ENCODE measurements at places on chromosomes 2 and 18.
A peak's percentile ranks its signal among the peaks of the same experiment; 100 is the strongest.

DNA sequence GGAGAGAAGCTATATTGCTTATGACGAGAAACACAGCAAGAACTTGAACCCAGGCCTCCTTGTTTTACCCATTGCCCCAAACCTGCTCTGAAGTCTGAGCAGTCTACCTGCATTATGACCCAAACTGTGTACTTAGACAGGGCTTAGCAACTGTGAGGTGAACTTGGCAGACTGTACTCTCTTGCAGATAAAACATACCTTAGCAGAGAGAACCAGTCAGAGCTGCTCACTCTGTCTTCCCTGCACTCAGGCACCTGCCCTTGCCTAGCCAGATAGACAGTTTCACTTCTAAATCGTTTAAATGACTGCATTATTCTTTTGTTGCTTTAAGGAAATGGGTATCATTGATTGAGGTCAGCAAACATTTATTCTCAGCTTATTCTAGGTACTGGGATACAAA lies 20.3 kb downstream of the ITPRID2 start:
- no peak for DNase-seq

DNA sequence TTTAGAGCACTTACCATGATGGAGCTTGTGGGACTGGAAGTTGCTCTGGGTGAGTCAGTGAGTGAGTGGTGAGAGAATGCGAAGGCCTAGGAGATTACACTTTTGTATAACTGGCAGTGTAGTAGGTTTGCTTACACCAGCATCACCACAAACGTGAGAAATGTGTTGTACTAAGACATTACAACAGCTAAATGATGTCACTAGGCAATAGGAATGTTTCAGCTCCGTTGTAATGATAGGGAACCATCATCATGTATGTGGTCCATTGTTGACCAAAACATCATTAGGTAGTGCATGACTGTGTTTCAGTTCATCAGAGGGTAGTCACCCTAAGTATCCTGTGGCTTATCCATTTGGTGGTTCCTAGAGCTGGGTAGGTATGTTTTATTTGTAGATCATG lies 11.9 kb downstream of the ZNF407 start:
- DNase-seq: no peak

GRCh38 chr2:120896901-120897300 lies 161.2 kb downstream of the GLI2 start:
- no peak for DNase-seq

DNA sequence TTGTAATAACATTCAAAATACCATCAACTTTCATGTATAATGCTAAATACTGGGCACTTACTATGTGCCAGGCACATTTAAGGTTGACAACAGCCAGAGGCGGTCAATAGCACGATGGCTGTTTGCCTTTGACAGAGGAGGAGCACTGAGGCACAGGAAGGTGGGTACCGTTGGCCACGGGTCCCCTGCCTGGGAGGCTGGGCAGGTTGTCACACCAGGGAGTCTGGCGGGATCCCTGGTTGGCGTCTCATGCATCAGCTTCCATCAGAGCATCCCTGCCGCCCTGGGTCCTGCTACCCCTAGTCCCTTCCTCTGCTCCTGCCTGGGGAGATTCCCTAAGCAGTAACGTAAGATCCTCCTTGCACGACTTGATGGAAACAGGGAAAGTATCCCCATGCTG lies 19.4 kb downstream of the ALLC start:
- DNase-seq: no peak

- DNase-seq: peak; percentile 32
Observed at GRCh38 chr2:61620244-61621159, 82.3 kb upstream of the XPO1 start.

DNA sequence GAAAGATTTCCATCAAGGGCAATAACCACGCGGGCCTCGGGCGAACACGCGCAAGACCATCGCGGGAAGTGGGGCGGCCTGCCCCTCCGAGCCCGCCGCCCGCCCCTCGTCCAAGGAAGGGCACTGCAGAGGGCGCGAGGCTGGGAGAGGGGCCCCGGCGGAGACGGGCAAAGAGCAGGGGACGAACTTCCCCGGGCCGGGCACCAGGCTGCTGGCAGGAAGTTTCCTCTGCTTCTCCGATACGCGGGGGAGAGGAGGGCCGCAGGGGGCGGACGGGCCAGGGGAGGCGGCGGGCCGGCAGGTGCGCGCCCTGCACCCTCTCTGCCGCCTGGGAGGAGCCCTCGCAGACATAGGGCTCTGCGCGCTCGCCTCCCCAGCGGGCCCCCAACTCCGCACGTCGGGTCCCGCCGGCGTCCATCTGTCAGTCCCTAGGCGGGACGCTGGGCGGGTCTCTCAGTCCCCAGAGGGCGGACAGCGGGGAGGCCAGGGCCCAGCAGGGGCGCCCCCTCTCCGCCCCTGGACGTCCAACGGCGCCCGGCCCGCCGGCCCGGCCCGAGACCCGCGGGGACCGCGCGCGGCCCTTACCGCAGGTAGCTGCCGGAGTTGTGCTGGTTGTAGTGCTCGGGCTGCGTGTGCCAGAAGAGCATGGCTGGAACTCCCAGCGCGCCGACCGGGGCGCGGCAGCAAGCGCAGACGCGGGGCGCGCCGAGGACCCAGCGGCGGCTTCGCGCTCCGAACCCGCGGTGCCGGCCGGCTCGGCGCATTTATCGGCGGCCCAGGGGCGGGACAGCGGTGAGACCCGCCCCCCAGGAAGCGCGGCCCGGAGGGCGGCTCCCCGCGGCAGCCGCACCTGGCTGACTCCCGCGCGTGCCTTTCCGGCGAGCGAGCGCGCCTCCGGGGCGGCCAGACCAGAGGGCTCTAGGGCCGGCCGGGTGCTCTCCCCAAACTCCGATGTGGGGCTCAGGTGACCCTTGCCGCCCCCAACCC lies at the start of gene TFCP2L1:
Gene TFCP2L1 (minus strand): TSS at position 740 of the 987 bp plus-strand sequence. CDS start 93 bp downstream, at position 647.
- DNase-seq: no peak

GRCh38 chr18:9133225-9133624 lies 3.4 kb upstream of the ANKRD12 start:
- no peak for DNase-seq

- DNase-seq: no peak
Observed at GRCh38 chr2:51795248-51795888, 763.4 kb upstream of the NRXN1 start.

GRCh38 chr2:125405816-125406215 lies 1250.1 kb upstream of the GYPC start:
- DNase-seq: no peak

GRCh38 chr2:16430846-16431245 lies 234.8 kb downstream of the CYRIA start:
- DNase-seq: no peak

DNA sequence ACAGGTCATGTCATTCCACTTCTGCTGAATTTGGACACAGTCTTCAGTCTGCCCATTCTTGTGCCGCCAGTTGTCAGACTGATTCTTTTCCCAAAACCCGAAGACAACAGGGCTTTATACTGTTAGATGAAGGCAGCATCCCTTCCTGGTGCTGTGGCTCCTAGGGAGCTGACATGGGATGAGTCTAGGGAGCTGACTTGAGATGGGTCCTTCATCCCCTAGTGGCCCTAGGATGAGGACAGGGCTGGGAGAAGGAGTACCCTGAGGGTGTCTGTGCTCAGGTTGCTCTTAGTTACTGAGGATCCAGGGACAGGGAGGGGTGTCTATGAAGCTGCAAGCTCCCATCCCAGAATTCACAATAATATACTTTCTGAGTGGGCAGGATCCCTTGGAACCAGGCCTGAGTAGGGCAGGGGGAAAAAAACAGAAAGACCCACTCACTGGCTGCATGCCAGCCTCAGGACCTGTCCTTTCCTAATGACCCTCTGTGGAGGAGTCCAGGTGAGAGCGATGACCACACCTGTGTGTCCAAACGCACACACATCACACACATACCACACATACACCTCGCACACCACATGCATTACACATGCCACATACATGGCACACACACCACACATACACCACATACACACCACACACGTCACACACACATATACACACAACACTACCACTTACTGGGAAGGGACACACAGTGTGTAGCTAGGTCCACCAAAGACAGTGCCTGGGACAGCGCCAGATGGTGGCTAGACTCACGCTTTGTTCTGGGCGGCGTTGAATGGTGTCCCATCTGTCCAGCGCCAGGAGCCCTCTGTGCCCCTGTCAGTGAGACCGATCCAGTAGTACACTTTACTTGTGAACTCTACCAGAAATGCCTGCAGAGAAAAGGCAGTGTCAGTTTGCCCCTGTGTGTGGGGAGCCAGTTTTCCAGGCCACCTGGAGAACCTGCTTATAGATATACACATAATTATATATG lies 11.1 kb downstream of the CLEC4F start:
- no peak for DNase-seq

GRCh38 chr2:17475286-17475685 lies 43.0 kb downstream of the RAD51AP2 start:
- no peak for DNase-seq

DNA sequence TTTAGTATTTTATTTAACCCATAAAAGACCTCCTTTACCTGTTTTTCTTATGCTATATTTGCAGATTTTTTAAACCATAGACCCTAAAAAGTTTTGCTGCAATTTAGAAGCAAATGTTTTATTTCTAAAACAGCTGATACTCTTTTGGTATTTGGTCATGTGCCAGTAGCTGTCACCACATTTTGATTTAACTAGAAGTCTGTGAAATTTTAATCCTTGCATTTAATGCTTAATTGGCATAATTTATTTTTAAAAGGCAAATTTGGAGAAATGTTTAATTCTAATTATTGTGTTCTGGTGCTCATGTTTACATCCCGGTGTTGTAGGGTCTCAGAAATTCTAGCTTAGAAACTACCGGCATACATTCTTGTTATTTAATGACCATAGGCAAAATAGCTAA lies 111.8 kb downstream of the TTC27 start:
- DNase-seq: no peak

DNA sequence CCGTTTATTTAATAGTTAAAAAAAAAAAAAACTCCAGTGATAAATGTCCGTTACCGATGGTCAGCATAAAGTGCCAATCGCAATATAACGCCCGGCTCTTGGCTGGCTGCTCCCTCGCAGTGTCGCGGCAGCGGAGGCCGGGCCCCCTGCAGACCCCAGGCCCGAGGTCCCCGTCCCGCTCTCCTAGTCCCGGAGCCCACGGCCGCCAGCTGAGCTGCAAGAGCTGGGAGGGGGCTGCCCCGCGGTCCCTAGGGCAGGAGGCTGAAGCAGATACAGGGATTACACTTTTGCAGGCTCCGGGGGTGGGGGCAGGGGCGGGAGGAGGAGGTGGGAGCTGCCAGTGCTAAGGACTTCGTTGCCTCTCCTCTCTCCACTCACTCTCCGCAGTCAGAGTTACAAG lies 6.9 kb downstream of the OSR1 start:
- no peak for DNase-seq

DNA sequence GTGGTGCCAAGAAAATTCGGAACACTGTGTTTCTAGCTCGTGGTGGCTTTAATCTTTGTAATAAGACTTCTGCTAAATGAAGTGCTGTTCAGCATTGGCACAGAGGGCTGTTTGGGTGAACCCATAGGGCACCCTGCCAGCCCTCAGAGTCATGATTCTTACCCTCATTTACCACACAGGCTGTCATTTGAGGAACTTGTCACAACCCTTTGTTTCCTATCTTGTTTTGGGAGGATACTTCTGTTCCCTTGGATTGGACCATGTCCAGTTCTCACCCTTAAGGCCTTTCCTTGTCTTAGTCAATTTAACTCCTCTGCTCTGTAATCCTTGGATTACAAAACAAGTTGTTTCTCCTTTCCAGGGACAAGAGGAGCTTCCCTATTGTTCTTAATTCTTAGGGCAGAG lies 225.7 kb downstream of the MTX2 start:
- no peak for DNase-seq

GRCh38 chr2:190535586-190535985 lies 1.1 kb upstream of the NEMP2 start:
- DNase-seq: no peak

DNA sequence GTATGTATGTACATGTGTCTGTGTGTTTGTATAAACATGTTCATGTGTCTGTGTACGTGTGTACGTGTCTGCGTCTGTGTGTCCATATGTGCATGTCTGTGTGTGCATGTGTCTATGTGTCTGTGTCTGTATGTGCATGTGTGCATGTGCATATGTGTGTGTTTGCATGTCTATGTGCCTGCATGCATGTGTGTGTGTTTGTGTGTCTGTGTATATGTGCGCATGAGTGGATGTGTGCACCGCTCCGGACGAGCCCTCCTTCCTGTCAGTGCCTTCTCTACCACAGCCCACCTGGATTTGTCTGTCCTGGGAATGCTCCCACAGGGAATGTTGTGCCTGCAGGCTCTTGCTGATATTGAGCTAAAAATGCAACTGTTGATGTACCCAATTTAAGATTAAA lies 113.3 kb upstream of the EPC2 start:
- no peak for DNase-seq

DNA sequence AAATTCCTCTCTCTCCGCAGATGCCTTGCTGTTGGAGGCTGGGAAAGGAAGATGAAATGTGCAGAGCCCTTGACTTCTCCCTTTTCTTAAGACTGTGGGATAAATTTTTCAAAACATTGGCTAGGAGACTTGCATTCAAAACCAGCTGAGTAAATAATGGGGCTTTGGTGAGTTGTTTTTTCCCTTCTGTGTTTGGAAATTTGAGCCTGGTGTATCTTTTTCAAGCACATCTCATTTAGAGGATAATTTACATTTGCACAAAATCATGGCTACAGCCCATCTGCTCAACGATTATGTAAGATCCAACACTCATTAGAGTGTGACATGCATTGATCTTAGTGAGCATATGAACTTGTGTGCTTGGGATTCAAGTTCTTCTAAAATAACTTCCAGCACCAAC lies 112.1 kb upstream of the ATP8B1 start:
- no peak for DNase-seq

- peak; percentile 62 for DNase-seq
Observed at GRCh38 chr18:55522011-55522410, 66.0 kb downstream of the TCF4 start.

GRCh38 chr2:45707006-45707405 lies 55.5 kb downstream of the PRKCE start:
- DNase-seq: no peak

- no peak for DNase-seq
Observed at GRCh38 chr2:203786549-203787351, 80.3 kb downstream of the CD28 start.

GRCh38 chr2:86807468-86808275 lies 17.0 kb upstream of the CD8A start:
- DNase-seq: peak; percentile 32

DNA sequence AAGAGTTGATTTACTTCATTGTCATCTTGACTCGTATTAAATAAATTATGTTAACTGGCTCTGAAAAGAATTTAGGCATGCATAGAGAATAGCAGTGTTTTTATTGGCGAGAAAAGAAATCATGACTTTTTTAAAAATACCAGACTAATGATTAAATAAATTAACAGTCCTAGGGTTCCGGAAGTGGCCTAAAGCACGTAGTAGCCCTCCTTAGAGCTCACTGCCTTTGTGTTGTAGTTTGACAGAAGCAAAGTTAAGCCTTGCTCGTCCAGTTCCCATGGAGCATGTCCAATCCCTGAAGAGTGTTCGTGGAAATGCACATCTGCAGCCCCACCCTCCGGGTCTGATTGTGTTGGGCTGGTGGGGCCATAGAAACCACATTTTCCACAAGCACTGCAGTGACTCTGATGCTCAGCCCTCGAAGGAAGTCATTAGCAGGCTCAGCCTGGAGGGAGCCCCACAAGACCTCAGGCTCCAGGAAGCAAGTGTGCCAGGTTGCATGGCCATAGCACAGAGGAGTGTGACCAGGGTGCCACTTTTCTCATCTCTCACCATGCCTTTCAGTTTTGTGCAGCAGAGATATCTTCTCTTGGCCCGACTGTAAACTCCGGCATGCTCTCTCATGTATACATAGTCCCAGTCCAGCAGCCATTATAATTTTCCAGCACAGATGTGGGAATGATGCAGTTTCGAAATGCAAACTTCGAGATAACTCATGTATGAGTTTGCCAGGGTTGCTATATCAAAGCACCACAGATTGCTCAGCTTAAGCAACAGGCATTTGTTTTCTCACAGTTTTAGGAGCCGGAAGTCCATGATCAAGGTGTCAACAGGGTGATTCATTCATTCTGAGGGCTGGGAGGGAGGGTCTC lies 188.6 kb upstream of the SH3BP4 start:
- no peak for DNase-seq
